Ecto neural progenitor cell (in vitro differentiated cells): ENCODE measurements at places on chromosomes 11 and 22.

GRCh38 chr11:76747153-76747914 lies 35.8 kb upstream of the TSKU start:
- no peak for DNase-seq

DNA sequence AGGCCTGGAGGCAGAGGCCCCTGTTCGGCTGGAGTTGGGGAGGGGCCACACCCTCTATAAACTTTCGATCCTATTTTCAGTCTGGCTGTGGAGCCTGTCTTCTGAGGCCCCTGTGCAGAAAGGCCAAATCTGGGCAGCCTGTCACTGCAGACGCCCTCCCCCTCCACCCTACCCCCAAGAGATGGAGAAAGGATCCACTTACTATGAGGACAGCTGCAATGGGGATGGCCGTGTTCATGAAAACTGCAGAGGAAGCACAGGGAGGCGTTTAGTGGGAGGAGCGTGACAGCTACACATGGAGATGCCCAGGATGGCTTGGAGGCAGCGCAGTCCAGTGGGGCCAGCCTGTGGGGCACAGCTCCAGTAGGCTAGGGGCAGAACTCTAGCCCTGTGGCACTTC lies 43.5 kb upstream of the KCNJ11 start:
- no peak for DNase-seq

DNA sequence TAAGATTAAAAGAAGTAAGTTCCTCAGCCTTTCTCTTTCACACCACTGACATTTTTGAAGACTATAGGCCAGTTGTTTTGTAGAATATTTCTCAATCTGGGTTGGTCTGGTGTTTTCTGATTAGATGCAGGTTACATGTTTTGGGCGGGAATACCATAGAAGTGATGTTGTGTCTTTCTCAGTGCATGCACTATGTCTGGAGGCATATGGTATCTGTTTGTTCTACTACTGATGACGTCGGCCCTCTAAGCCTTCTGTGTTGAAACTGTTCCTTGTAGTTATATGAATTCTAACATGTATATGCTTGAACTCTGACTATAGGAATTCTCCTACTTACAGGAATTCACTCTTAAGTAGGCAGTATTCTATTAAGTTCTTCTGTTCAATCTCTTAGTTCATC lies 21.6 kb downstream of the ZFTA start:
- no peak for DNase-seq

- DNase-seq: no peak
Measured at GRCh38 chr11:11289669-11290068, 63.4 kb downstream of the CSNK2A3 start.

DNA sequence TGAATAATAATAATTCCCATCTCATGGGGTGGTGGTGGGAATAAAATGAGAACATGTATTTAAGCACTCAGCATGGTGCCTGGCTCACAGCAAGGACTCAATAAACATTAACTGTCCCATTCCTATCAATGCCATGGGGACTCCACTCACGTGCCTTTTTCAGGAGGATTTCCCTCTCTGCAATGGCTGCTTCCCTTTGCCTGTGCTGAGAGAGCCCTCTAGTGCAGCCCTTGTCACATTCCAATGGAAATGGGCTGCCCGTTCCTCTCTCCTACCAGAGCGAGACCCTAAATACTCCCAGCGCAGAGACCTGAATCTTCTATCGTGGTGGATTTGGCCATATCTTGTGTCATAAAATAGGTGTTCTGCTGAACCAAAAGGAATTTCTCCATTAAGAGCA lies 621.5 kb upstream of the B3GAT1 start:
- DNase-seq: peak; percentile 64

- no peak for DNase-seq
Measured at GRCh38 chr22:31081963-31082605, 966 bp downstream of the SMTN start.

DNA sequence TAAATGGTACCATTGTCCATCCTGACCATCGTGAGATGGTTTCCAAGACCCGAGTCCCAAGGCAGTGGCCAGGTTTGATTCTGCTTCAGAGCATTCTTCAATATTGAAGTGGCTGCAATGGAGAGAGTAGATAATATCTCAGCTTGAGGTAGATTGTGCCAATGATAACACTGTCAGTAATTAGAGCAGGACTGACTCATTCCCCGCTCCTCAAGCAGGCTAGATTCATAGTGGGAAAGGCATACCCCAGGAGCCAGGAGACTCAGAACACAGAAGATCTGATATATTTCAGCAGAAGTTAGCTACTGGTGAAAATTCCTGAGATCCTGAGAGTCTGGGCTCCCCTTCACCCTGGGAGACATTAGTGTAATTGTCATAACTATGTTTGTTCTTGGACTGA lies 55.6 kb upstream of the LARGE1 start:
- no peak for DNase-seq

GRCh38 chr11:126355926-126356897 lies 726 bp downstream of the ST3GAL4 start:
- peak; percentile 71 for DNase-seq

DNA sequence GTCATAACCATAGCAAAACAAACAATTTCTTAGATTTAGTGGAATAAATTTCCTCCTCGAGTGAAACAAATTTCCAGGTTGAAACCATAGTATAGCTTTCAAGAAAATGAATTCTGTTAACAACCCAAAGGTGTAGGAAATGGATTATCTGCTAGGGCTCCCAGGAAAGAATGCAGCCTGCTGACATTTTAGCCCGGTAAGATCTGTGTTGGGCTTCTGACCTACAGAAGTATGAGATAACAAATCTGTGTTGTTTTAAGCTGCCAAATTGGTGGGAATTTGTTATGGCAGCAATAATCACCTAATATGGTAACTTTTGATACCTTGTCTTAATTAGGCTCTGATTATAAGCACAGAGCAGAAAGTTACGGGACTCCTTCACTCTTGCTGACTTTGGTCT lies 32.0 kb upstream of the OR6M1 start:
- DNase-seq: no peak

- DNase-seq: no peak
Measured at GRCh38 chr11:8156877-8157276, 11.9 kb downstream of the RIC3 start.

GRCh38 chr22:39234867-39235687 lies 9.7 kb downstream of the PDGFB start:
- DNase-seq: no peak

GRCh38 chr11:10526974-10527918 lies 13.7 kb downstream of the RNF141 start:
- no peak for DNase-seq

GRCh38 chr11:128981254-128981653 lies 38.6 kb upstream of the TP53AIP1 start:
- no peak for DNase-seq

DNA sequence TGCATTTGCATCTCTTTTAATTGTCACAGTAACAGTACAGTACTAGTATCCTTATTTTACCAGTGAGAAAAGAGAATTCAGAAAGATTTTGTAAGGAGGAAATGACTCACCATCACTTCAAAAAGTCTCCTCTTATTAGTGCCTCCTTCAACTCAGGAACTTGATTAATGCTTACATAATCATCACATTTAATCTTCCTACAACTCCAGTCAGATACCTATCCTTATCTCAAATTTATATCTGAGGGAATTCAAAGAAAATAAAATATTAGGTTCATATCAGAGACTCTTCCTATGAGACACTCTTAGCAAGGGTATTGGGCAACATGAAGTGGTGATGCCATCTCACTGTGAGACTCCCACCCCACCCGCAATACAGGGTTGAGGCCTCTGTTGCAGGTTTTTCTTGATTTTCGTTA lies 26.1 kb upstream of the CTSC start:
- DNase-seq: no peak

GRCh38 chr11:102518296-102519094 lies 12.1 kb downstream of the MMP7 start:
- no peak for DNase-seq

DNA sequence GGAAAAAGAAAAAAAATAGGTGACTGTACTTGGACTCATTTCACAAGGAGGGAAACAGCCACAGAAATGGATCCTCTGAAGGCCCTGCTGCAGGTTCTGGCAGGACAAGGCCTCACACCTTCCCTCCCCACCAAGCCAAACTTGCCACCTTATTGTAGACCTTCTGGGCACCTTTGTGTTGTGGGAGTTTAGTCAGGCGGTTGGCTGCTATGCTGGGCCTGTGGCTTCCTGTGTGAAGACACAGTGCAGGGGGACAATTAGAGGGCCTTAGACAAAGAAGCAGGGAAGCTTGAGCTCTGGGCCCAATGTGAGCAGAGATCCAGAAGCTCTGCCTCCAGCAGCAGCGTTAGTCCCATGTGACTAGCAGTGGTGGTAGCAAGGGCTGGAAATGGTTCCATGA lies 4.2 kb downstream of the RAB1B start:
- DNase-seq: no peak

DNA sequence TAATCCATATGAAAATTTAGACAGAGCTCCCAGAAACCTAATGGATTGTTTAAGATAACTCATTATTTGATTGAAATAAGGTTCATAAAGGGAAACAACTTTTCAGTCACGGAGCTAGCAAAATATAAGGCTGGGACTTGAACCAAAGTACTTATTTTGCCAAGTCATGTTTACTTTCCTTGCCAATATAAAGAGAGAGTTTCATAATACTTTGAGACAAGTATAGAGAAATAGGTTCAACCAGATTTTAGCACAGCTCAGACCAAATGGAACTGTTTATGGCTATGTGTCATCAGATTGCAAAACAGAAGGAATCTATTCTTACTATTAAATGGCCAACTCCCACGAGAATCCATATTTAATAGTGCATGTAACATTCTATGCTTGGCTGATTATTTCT lies 1517.5 kb upstream of the TENM4 start:
- DNase-seq: no peak

DNA sequence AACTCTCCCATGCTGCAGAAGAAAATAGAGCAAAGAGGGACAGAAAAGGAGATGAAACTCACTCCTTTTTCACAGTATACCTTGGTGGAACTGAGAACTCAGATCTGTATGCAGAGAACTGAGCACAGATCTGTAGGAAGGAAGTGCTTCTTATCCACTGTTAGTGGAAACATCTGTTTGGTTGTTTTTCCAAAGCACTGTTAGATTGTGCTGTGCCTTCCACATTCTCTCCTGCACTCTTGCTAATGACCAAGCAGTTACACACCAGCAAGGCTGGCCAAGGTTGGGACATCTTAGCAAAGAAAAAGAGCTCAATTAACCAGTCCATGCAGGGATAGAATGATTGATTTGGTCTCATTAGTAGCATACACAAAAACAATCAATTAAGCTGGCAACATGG lies 20.1 kb upstream of the SIK2 start:
- DNase-seq: no peak

DNA sequence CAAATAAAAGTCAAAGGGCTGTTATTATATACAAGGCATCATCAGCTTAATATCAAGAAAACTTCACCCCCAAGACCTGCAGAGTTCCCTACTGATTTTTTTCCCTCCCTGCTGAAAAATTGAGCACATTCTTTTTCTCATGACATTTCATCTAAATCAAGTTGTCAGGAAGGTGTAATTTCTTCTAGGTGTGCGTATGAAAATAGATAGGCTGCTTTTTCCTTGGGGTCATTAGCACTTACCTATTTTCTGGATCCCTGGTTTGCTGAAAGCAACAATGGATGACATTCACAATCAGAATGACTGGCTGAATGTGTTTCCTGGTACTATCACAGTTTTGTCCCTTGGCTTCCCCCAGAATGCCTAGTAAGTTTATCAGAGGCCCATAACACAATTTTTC lies 225.0 kb upstream of the KIRREL3 start:
- DNase-seq: no peak

DNA sequence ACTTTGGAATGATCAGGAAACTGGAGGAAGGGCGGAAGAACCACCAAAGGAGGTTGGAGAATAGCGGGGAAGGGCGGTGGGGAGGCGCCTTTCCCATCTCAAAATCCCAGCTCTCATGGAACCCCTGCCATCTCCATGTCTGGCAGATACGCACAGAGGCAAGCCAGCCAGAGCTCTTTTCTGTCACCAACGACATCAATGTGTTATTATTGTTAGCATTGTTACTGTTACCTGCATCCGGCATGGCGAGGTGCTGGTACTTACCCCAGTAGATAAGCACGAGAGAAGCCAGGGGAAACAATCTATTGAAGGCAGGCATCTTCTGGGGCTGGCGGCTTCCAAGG lies 969 bp downstream of the SCN3B start:
- DNase-seq: no peak

GRCh38 chr11:118295815-118296454 lies 8.6 kb upstream of the CD3E start:
- DNase-seq: no peak
